ENCODE measurements at places on chromosomes 6 and 20. TPM values are rescaled to one million over a fixed set of nuclear protein-coding genes. Genes with fewer than 3 reads are reported as not detected.

DNA sequence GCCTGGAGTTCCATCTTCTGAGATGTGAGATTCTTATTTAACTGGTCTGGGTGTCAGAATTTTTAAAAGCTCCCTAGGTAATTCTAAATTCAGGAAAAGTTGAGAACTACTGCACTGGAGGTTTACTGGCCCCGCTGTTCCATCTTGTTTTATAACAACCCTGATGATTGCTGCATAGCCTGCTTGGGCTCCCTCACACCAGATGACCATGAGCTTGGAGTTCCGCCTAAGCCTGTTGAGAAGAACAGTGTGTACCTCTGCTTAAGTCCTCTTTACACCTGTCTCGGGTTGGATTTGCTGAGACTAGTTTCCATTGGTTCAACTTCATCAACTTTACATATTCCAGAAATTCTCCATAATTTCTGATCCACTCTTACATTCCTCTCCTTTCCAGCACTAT lies 77.9 kb downstream of the FKBP5 start:
- H3K4me3 ChIP-seq, result no peak overlapping the region
- no peak for DNase-seq
- no peaks in the 10 kb centered on the region for H3K27me3 ChIP-seq

- H3K27me3 ChIP-seq, result no peaks in the 10 kb centered on the region
- no peak for DNase-seq
- H3K4me1 ChIP-seq, result no peaks in the 10 kb centered on the region
- no peak overlapping the region for H3K27ac ChIP-seq
- H3K36me3 ChIP-seq, result no peaks in the 10 kb centered on the region
Measured at GRCh38 chr6:52642368-52642767, 28.5 kb upstream of the TMEM14A start.

- no peaks in the 10 kb centered on the region for H3K36me3 ChIP-seq
- H3K4me1 ChIP-seq, result peaks cover 58% of the 10 kb centered on the region
- DNase-seq, result no peak
- peak overlapping the region; percentile 53 for H3K27ac ChIP-seq
- peak overlapping the region; percentile 64 for H3K4me3 ChIP-seq
Measured at GRCh38 chr6:170289951-170290295, 955 bp downstream of the DLL1 start.

- no peak overlapping the region for H3K4me3 ChIP-seq
- H3K27me3 ChIP-seq, result no peaks in the 10 kb centered on the region
- DNase-seq, result no peak
- no peak overlapping the region for H3K27ac ChIP-seq
Measured at GRCh38 chr6:89680150-89680549, 41.6 kb upstream of the LYRM2 start.

- no peaks in the 10 kb centered on the region for H3K4me1 ChIP-seq
- no peaks in the 10 kb centered on the region for H3K36me3 ChIP-seq
- H3K27me3 ChIP-seq, result peaks cover 12% of the 10 kb centered on the region
Measured at GRCh38 chr20:58097429-58097828, 131.0 kb downstream of the ANKRD60 start.

DNA sequence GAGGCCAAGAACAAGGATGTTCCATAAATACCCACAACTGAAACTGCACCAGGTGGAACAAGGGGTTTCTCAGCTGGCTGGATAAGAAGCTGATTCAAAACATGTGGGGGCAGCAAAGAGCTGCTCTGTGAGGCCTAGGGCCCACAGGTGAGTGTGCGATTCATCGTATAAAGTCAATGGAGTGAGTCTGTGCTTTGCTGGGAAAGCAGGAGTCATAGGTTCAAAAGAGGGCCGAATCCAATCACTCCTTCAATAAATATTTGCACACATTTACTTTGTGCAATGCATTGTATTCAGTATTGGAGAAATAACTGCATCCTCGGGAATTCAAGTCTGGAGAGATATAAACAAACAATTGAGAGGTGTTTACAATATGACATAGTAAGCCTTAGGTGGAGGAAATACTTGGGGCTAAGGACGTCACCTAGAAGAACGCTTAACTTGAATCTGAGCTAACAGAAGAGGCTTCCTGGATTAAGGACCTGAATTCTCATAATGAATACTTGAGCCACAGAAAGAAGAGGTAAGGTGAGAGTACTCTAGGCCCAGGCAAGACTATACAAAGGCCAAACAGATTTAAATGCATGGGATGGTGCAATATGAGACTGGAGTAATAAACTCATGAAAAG lies 83.7 kb upstream of the TMEM30A start:
- H3K4me1 ChIP-seq, result no peaks in the 10 kb centered on the region
- H3K4me3 ChIP-seq, result no peak overlapping the region
- peaks cover 2% of the 10 kb centered on the region for H3K27me3 ChIP-seq

The CLIC5 gene
- 0.05 TPM for total RNA-seq

GRCh38 chr6:40885139-40885774 lies 153.8 kb downstream of the UNC5CL start:
- H3K4me1 ChIP-seq, result peaks cover 9% of the 10 kb centered on the region
- no peak overlapping the region for H3K4me3 ChIP-seq
- H3K27me3 ChIP-seq, result no peaks in the 10 kb centered on the region
- H3K27ac ChIP-seq, result no peak overlapping the region

GRCh38 chr6:68975064-68975463 lies 340.0 kb downstream of the ADGRB3 start:
- no peaks in the 10 kb centered on the region for H3K4me1 ChIP-seq
- no peak for DNase-seq
- H3K27me3 ChIP-seq, result no peaks in the 10 kb centered on the region

DNA sequence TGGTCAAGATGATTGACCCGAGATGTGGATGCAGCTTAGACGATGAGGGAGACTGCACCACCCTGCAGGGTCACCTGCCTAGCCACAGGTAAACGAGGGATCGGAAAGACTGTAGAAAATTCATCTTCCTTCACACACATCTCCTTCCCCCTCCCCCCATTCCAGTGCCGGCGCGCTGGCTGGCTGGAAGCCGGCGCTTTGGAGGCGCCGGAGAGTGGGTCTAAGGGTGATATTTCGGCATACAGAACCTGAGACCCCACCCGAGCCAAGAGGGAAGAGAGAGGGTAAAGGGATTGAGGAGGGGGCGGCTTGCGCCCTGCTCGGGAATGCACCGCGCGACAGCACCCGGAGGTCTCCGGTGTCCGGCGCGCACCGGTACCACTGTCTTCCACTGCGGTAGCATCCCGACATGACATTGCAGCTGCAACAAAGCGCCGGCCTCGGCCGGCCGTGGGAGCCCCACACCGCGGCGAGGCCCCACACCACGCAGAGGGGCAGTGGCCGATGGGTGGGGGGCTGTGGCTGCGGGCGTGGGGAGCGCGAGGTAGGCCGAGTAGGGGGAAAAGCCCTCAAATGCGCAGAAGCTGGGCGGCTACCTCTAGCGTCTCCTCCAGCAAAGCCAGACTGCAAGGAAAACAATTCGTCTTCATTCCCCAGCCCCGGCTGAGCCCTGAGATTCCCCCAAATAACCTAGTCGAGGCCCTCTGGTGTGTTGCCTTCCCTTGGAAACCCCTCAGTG lies 984 bp downstream of the TNFRSF21 start:
- H3K4me3 ChIP-seq, result peak overlapping the region; percentile 73
- peak; percentile 36 for DNase-seq
- H3K4me1 ChIP-seq, result peaks cover 16% of the 10 kb centered on the region
- no peaks in the 10 kb centered on the region for H3K36me3 ChIP-seq

The TCF19 gene
- total RNA-seq, result 0.67 TPM

The CASS4 gene
- 1.6 TPM for total RNA-seq

Measured in liver (tissue), 10 donors.